ENCODE measurements at places on chromosomes 5 and 9. TPM values are rescaled to one million over a fixed set of nuclear protein-coding genes. Genes with fewer than 3 reads are reported as not detected.
A peak's percentile ranks its signal among the peaks of the same experiment; 100 is the strongest.

Gene DMGDH
- 0.41 TPM for total RNA-seq

Gene FGF1
- total RNA-seq = not detected

GRCh38 chr9:93958819-93959682 is 3.9 kb upstream of the BARX1 start:
- peaks cover 10% of the 10 kb centered on the region for H3K36me3 ChIP-seq
- no peak overlapping the region for H3K27ac ChIP-seq
- no peak for DNase-seq
- H3K4me3 ChIP-seq = peak overlapping the region; percentile 45
- peaks cover 61% of the 10 kb centered on the region for H3K27me3 ChIP-seq

- H3K36me3 ChIP-seq = no peaks in the 10 kb centered on the region
- H3K27ac ChIP-seq = no peak overlapping the region
- H3K4me1 ChIP-seq = no peaks in the 10 kb centered on the region
- H3K27me3 ChIP-seq = no peaks in the 10 kb centered on the region
Measured at GRCh38 chr5:45295231-45295630, 400.9 kb downstream of the HCN1 start.

GRCh38 chr9:3873818-3874217 is 348.0 kb upstream of the RFX3 start:
- H3K4me1 ChIP-seq = peaks cover 25% of the 10 kb centered on the region
- no peaks in the 10 kb centered on the region for H3K27me3 ChIP-seq
- peaks cover 47% of the 10 kb centered on the region for H3K36me3 ChIP-seq
- no peak overlapping the region for H3K27ac ChIP-seq

DNA sequence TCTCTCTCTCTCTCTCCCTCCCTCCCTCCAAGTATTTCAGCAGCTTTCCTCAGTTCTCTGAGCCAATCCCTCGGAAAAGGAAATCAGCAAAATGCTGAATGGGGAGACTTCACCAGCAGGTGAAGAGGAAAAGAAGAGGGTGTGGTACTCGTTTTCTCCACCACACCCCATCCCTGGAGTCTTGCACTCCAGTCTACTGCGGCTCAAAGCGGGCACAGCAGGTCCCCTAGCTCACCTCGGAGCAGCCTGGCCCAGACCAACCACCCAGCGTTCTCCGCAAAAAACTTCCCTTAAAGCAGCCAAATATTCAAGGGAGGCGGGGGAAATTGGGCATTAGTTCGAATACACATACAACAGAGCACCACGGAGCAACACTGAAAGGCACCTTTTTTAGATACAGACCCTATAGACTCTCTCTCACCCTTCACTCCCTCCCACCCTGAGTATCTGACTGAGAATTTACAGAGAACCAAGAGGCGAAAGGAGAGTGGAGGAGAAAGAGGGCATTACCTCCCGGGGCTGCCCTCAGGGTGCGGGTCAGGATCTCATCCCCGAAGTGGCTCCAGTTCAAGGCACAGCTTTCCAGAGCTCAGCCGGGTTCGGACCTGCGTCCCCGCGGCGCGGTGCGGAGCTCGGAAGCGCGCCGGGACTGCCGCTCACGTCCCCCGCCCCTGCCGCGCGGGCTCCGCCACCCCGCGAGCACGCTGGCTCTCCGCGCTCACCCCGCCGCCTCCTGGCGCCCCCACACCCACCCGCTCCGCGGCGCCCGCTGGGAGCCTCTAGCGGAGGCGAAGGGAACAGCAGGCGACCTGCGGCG is 1638.5 kb upstream of the C9orf72 start:
- DNase-seq = peak; percentile 18
- peaks cover 44% of the 10 kb centered on the region for H3K27me3 ChIP-seq
- H3K36me3 ChIP-seq = no peaks in the 10 kb centered on the region
- no peak overlapping the region for H3K27ac ChIP-seq
- H3K4me1 ChIP-seq = peaks cover 7% of the 10 kb centered on the region

DNA sequence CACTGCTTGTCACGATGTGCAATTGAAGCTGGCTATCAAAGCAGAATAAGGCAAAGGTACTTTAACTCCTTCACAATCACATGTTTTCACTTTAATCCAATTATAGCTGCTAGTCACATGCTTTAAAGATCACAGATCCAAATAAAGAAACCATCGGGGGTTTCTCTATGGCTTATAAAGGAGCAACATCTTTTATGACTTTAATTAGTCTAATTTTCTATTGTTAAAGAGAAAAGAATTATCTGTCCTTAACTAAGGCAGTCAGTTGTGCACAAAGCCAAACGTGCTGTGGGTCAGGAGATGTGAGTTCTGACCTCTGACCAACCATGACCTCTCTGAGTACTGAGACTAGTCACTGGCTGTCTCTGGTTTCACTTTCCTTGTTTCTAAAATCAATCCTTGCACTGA is 561.1 kb downstream of the RAB3C start:
- no peaks in the 10 kb centered on the region for H3K27me3 ChIP-seq
- peaks cover 8% of the 10 kb centered on the region for H3K4me1 ChIP-seq
- H3K27ac ChIP-seq = no peak overlapping the region

GRCh38 chr9:114264806-114265550 is 57.9 kb upstream of the ORM1 start:
- no peaks in the 10 kb centered on the region for H3K36me3 ChIP-seq
- no peak overlapping the region for H3K4me3 ChIP-seq
- H3K27me3 ChIP-seq = no peaks in the 10 kb centered on the region
- no peak for DNase-seq
